ENCODE measurements at places on chromosomes 13 and 19. TPM values are rescaled to one million over a fixed set of nuclear protein-coding genes. Genes with fewer than 3 reads are reported as not detected.

KLK15 gene
- total RNA-seq: not detected

- H3K27ac ChIP-seq: no peak overlapping the region
- H3K36me3 ChIP-seq: no peaks in the 10 kb centered on the region
Observed at GRCh38 chr19:33953023-33953422, 156.4 kb downstream of the KCTD15 start.

ZNF850 gene
- 7.4 TPM for total RNA-seq

MEGF8 gene
- 3.7 TPM for total RNA-seq

GRCh38 chr13:20247403-20247802, 15.3 kb upstream of the GJB6 start:
- no peak overlapping the region for H3K27ac ChIP-seq
- no peak for DNase-seq
- H3K36me3 ChIP-seq: no peaks in the 10 kb centered on the region
- H3K4me1 ChIP-seq: peaks cover 3% of the 10 kb centered on the region
- H3K27me3 ChIP-seq: peaks cover 2% of the 10 kb centered on the region
- H3K4me3 ChIP-seq: no peak overlapping the region

PTPRH gene
- total RNA-seq: not detected

MYO1F gene
- 359 TPM for total RNA-seq

MATK gene
- total RNA-seq: 14.8 TPM

PSG11 gene
- not detected for total RNA-seq

GRCh38 chr13:64186503-64187250, 2771.0 kb upstream of the PCDH20 start:
- H3K4me3 ChIP-seq: no peak overlapping the region
- no peaks in the 10 kb centered on the region for H3K27me3 ChIP-seq
- H3K27ac ChIP-seq: no peak overlapping the region
- H3K36me3 ChIP-seq: no peaks in the 10 kb centered on the region
- DNase-seq: no peak

GRCh38 chr19:11964858-11965645, at the start of gene ZNF763:
Gene ZNF763 (plus strand): TSS chr19:11965040. CDS start chr19:11965209, 169 bp downstream.
- peak within 1 kb of the TSS; percentile 96 for H3K27ac ChIP-seq
- H3K4me3 ChIP-seq: peak within 1 kb of the TSS; percentile 91
- peaks cover 18% of the 10 kb centered on the region for H3K36me3 ChIP-seq
- H3K27me3 ChIP-seq: no peaks in the 10 kb centered on the region
- peak; percentile 93 for DNase-seq

- no peaks in the 10 kb centered on the region for H3K36me3 ChIP-seq
- peaks cover 30% of the 10 kb centered on the region for H3K4me1 ChIP-seq
- peak overlapping the region; percentile 92 for H3K27ac ChIP-seq
- peak overlapping the region; percentile 71 for H3K4me3 ChIP-seq
Observed at GRCh38 chr19:47243364-47243775, 12.4 kb upstream of the BBC3 start.

GRCh38 chr13:33446821-33447725, 161.5 kb upstream of the STARD13 start:
- H3K4me3 ChIP-seq: no peak overlapping the region
- H3K36me3 ChIP-seq: no peaks in the 10 kb centered on the region
- no peaks in the 10 kb centered on the region for H3K4me1 ChIP-seq
- no peak overlapping the region for H3K27ac ChIP-seq
- no peak for DNase-seq

GRCh38 chr19:801861-802497, 4.7 kb downstream of the PTBP1 start:
- H3K4me1 ChIP-seq: peaks cover 37% of the 10 kb centered on the region
- no peak for DNase-seq
- peaks cover 45% of the 10 kb centered on the region for H3K36me3 ChIP-seq
- no peak overlapping the region for H3K27ac ChIP-seq
- no peaks in the 10 kb centered on the region for H3K27me3 ChIP-seq
- H3K4me3 ChIP-seq: peak overlapping the region; percentile 60

DNA sequence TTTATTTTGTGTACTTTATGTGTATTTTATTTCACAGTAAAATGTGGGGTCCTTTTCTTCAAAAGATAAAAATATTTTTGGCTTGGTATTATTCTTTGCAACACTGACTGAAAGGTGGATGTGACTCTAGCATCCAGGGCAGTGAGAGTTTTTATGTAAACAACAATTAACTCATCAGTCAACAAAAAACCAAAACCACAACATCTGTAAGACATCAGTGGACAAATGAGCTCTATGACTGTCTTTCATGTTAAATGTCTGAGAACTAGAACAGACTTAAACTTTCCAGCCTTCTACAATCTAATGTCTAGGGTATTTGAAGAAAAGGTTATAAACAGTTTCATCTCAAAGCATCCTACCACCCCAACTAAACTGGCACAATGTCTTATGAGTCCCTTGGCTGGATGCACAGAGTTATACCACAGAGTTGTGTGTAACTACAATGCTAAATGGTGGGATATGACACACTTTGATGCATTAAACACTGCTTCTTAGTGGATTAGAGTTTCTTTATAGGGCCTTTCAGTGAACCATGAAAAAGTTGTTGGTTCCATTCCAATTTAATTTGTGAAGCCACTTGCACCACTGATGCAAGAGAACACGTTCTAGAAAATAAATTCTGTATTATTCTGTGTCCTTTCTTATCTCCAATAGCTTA, 544.2 kb upstream of the KLF12 start:
- no peaks in the 10 kb centered on the region for H3K4me1 ChIP-seq
- no peak overlapping the region for H3K4me3 ChIP-seq
- no peak overlapping the region for H3K27ac ChIP-seq
